ENCODE measurements at places on chromosomes 6 and 20.

GRCh38 chr20:33710681-33711445 is 9.2 kb downstream of the PXMP4 start:
- DNase-seq = no peak

- no peak for DNase-seq
Observed at GRCh38 chr6:45132658-45133294, 195.4 kb upstream of the RUNX2 start.

- DNase-seq = no peak
Observed at GRCh38 chr6:135412761-135413160, 84.8 kb downstream of the AHI1 start.

- DNase-seq = no peak
Observed at GRCh38 chr6:148364056-148364824, 21.6 kb downstream of the SASH1 start.

- DNase-seq = no peak
Observed at GRCh38 chr6:41561416-41561815, 15.2 kb downstream of the FOXP4 start.

DNA sequence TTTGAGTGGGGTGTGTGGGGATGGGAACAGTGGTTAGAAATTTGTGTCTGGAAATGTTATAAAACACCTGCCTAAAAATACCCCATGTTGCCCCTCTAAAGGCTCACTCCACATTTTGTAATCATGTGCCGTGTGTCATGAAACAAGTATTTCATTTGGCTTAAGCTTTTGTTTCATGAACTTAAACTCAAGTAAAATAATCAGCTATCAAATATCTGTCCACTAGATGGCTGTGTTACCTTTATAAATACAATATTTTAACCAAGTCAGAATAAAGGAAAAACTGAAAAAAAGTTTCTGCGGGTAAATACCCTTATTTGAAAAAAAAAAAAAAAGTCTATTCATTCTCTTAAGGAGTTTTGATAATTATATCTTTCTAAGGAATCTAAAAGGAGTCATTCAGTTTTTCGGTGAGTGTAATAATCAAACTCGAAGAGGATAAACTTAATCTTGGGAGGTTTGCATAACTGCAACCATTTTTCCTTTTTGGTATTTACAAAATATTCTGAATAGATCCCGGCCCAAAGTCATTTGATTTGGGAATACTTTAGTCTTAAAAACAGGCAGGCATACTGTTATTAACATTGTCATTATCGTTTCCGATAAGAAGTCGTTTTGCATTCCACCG is 29.9 kb upstream of the MTRF1L start:
- DNase-seq = no peak

Measured in CD4-positive, alpha-beta memory T cell (primary cell).